ENCODE measurements at places on chromosomes 4 and X.

DNA sequence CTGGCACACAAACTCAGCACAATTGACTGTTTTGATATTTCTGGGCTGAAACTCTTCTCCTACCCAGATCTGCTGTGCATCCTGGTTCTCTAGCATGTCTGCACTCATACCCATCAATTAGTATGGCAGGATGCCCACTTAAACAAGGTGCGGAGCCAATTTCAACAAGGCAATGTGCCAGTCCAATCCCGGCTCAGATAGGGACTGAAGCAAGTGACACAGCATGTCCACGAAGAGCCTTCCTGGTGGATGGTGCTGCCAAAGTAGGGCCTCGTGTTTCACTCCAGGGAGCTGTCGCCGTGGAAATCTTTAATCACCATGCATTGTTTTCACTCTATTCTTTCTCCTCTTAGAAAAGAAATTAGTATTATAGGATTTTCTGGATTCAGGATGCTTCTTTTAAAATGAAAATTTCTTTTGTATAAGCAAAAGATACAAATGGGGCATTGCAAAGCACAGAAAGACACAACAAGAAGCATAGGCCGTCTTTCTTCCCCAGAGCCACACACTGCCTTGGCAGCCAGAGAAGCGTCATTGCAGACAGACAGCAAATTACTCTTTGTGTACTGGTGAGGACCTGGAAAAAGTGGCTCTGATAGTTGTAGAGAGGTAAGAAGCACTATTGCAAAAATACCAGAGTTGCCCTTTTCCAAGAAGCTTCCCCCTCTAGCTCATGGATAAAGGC lies 40.6 kb upstream of the LSM6 start:
- no peak for DNase-seq

GRCh38 chr4:176188654-176189053 lies 6.7 kb downstream of the SPATA4 start:
- no peak for DNase-seq

GRCh38 chr4:155941820-155942219 lies 11.8 kb downstream of the CTSO start:
- no peak for DNase-seq

GRCh38 chr4:158833602-158834001 lies 64.8 kb downstream of the FNIP2 start:
- DNase-seq: no peak

DNA sequence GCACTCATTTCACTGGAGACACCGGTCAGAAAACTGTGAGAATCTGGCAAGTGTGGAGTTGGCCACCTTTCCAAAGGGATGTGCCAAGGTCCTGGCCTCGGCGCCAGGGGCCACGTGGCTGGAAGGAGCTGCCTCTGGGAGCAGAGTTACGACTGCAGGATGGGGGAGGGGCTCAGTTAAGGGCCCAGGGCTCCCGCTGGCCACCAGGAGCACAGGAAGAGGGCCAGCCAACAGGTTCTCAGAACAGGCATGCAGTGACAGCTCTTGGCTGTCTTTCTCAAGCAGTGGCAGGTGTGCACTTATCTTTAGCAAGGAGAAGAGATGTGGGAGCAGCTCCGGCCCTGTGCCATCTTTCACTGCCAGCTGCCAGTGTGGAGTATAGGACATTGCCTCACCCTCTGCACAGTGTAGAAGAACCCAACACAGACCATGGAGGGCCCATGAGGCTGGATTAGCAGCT lies 115.9 kb upstream of the RBPJ start:
- no peak for DNase-seq

- DNase-seq: peak; percentile 43
These were observed at the start of gene UBL4A for GRCh38 chrX:154486396-154487207. UBL4A (minus strand) TSS chrX:154486615; CDS start chrX:154486584, 31 bp downstream.

GRCh38 chr4:107444-108429 lies 16.6 kb upstream of the ZNF718 start:
- no peak for DNase-seq

- no peak for DNase-seq
These were observed 137.8 kb upstream of the MSX1 start for GRCh38 chr4:4721636-4722035.

GRCh38 chrX:10649265-10649664 lies 28.9 kb upstream of the MID1 start:
- no peak for DNase-seq

- DNase-seq: no peak
These were observed 876.0 kb downstream of the FSTL5 start for GRCh38 chr4:161287678-161288352.

GRCh38 chr4:76688619-76689144 lies 209.3 kb downstream of the SOWAHB start:
- no peak for DNase-seq

All from activated gamma-delta T cell treated with Interleukin-2 at 50 U/mL for 16 hours (primary cell).